Neural progenitor cell (in vitro differentiated cells): ENCODE measurements at places on chromosomes 3 and 15. TPM values are rescaled to one million over a fixed set of nuclear protein-coding genes. Genes with fewer than 3 reads are reported as not detected.
A peak's percentile ranks its signal among the peaks of the same experiment; 100 is the strongest.

DNA sequence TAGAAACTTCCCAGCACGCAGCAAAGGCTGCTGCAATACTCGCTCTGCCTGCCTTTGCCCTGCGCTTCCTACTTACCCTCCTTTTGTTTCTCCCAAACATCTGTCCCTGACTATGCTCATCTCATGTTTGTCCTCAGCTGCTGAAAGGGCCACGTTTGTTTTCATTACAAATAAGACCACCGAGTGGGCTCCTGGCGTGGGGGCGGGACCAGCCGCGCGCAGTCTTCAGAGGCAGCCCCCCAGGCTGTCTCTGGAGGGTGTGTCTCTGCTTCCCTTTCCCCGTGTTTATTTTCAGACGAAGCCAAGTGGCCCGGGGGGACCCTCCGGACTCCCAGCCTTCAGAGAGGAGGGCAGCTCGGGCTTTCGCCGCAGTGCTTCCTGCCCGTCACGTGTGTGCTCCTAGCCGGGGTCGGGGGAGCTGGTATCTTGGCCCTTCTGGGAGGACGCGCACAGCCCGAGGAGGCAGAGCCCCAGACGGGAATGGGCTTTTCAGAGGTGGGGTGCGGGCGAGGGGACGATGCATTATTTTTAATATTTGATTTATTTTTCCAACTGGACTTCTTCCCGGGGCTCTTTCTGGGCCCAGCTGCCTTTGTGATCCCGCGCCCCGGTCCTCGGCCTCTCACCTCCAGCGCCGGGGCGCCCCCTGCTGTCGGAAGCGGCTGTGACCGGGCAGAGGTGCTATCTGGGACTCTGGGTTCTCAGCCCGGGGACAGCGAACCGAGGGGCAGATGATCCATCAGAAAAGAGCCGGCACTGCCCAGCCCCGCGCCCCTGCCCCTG lies 70.0 kb upstream of the CGNL1 start:
- DNase-seq: peak; percentile 91
- H3K27me3 ChIP-seq: no peaks in the 10 kb centered on the region
- peaks cover 12% of the 10 kb centered on the region for H3K4me1 ChIP-seq
- H3K36me3 ChIP-seq: no peaks in the 10 kb centered on the region
- H3K27ac ChIP-seq: peak overlapping the region; percentile 86

- H3K27ac ChIP-seq: no peak overlapping the region
- H3K4me1 ChIP-seq: peaks cover 3% of the 10 kb centered on the region
- no peak overlapping the region for H3K4me3 ChIP-seq
- H3K27me3 ChIP-seq: no peaks in the 10 kb centered on the region
- DNase-seq: no peak
Observed at GRCh38 chr3:168081856-168082255, 13.9 kb downstream of the GOLIM4 start.

- no peaks in the 10 kb centered on the region for H3K27me3 ChIP-seq
- no peak overlapping the region for H3K27ac ChIP-seq
- peaks cover 7% of the 10 kb centered on the region for H3K4me1 ChIP-seq
- DNase-seq: no peak
Observed at GRCh38 chr3:177468331-177468730, 271.0 kb upstream of the TBL1XR1 start.

DNA sequence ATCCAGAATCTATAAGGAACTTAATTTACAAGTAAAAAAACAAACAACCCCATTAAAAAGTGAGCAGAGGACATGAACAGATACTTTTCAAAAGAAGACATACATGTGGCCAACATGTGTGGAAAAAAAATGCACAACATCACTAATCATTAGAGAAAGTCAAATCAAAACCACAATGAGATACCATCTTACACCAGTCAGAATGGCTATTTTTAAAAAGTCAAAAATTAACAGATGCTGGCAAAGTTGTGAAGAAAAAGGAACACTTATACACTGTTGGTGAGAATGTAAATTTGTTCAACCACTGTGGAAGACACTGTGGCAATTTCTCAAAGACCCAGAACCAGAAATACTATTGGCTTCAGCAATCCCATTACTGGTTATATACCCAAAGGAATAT lies 830.0 kb upstream of the ALCAM start:
- H3K27me3 ChIP-seq: no peaks in the 10 kb centered on the region
- H3K4me3 ChIP-seq: no peak overlapping the region
- no peaks in the 10 kb centered on the region for H3K4me1 ChIP-seq

- no peak overlapping the region for H3K4me3 ChIP-seq
- no peak overlapping the region for H3K27ac ChIP-seq
- no peaks in the 10 kb centered on the region for H3K27me3 ChIP-seq
Observed at GRCh38 chr3:190825386-190826016, 37.0 kb downstream of the GMNC start.

DNA sequence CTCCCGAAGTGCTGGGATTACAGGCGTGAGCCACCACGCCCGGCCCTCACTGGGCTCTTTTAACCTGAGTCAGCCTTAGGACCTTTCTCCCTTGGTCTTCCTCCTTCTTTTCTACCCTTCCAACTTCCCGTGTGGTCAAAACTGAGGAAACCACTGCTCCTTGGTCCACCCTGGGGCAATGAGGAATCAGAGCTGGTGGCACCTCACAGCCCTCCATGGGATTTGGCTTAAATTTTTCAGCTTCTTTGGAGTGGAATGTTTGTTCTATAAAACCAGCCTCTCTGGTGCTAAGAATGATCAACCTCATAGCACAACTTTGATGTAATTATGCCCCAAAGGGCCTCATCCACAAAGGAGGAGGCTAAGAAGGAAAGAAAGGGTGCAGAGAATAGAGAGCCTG lies 76.6 kb upstream of the CFAP20DC start:
- DNase-seq: no peak
- H3K27me3 ChIP-seq: no peaks in the 10 kb centered on the region
- peaks cover 24% of the 10 kb centered on the region for H3K4me1 ChIP-seq
- no peaks in the 10 kb centered on the region for H3K36me3 ChIP-seq

GRCh38 chr15:63967616-63968015 lies 78.7 kb downstream of the DAPK2 start:
- H3K4me3 ChIP-seq: no peak overlapping the region
- H3K27ac ChIP-seq: no peak overlapping the region
- no peak for DNase-seq
- peaks cover 7% of the 10 kb centered on the region for H3K36me3 ChIP-seq

GRCh38 chr3:64559588-64559987 lies 128.2 kb downstream of the ADAMTS9 start:
- H3K36me3 ChIP-seq: no peaks in the 10 kb centered on the region
- no peak overlapping the region for H3K4me3 ChIP-seq
- peaks cover 61% of the 10 kb centered on the region for H3K4me1 ChIP-seq
- no peak for DNase-seq
- H3K27me3 ChIP-seq: no peaks in the 10 kb centered on the region
- peak overlapping the region; percentile 83 for H3K27ac ChIP-seq

DNA sequence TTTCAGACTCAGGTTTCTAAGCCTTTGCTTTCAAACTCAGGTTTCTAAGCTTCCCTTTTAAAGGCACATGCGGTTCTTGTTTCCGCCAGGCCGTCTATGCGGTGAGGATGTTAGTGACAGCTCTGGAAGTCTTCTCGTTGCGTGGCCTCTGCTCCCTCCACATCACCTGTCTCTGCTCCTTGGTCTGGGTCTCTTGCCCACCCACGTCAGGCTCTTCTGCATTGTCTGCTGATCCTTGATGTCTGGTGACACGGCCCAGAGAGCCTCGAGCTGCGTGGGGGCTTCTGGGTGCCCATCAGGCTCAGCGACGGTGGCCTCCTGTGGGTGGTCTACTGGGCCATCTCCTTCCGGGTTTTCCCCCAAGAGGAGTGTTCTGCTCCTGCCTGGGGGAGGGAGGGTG lies 30.5 kb downstream of the KLF13 start:
- H3K27ac ChIP-seq: no peak overlapping the region
- H3K27me3 ChIP-seq: no peaks in the 10 kb centered on the region
- no peak overlapping the region for H3K4me3 ChIP-seq
- no peak for DNase-seq

- H3K27ac ChIP-seq: no peak overlapping the region
- H3K27me3 ChIP-seq: no peaks in the 10 kb centered on the region
- no peaks in the 10 kb centered on the region for H3K4me1 ChIP-seq
- no peaks in the 10 kb centered on the region for H3K36me3 ChIP-seq
Observed at GRCh38 chr15:85047271-85047948, 65.8 kb downstream of the PDE8A start.

TIPIN gene
- total RNA-seq: 19.5 and 28.9 TPM in 2 replicates
